ENCODE measurements at places on chromosomes 4 and X.

- no peak for DNase-seq
These were observed 85.9 kb downstream of the REPS2 start for GRCh38 chrX:17032351-17032750.

- no peak for DNase-seq
These were observed 597.2 kb downstream of the INPP4B start for GRCh38 chr4:142248946-142249345.

DNA sequence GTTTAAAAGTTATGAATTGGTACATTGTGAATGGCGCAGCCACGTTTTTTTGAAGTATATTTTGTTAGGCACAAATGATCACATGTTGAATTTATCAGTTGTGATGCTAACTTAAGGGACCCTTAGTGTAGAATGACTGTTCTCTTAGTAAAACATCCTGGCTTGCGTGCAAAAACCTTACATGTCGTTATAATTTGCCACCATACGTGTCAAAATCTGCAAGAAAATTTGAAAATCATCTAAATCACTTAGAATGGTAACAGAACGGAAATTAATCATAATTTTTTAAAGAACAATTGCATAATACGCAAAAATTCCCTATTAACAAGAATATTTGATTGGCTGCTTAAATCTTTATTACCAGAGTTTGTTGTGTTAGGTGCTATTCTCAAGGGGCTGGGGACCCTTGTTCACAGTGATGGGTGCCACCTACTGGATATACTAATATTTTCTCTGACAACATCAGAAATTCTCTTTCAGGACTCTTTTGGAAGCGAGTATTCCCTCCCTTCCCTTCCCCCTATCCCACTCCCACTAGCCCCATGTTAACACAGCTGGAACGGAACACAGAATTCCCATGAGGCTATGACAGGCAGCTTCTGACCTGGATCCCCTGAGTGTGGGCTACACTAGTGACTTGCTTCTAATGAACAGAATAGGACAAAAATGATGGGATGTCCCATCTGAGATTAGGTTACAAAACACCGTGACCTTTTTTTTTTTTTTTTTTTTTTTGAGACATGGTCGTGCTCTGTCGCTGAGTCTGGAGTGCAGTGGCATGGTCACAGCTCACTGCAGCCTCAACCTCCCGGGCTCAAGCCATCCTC lies 71.8 kb downstream of the SUPT20HL2 start:
- peak; percentile 6 for DNase-seq

GRCh38 chr4:140996766-140997165 lies 136.5 kb downstream of the RNF150 start:
- no peak for DNase-seq

DNA sequence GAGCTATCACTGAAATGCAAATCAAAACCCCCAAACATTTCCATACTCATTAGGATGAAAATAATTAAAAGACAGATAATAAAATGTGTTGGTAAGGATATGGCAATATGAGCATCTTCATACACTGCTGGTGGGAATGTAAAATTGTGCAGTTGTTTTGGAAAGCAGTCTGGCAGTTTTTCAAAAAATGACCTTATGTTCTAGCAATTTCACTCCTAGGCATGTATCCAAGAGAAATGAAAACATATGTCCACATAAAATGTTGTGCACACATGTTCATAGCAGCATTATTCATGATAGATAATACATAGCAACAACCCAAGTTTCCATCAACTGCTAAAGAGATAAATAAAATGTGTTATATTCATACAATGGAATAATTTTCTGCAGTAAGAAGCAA lies 14.8 kb upstream of the GPRASP2 start:
- no peak for DNase-seq

GRCh38 chrX:15405846-15406245 lies 21.6 kb upstream of the VEGFD start:
- no peak for DNase-seq

DNA sequence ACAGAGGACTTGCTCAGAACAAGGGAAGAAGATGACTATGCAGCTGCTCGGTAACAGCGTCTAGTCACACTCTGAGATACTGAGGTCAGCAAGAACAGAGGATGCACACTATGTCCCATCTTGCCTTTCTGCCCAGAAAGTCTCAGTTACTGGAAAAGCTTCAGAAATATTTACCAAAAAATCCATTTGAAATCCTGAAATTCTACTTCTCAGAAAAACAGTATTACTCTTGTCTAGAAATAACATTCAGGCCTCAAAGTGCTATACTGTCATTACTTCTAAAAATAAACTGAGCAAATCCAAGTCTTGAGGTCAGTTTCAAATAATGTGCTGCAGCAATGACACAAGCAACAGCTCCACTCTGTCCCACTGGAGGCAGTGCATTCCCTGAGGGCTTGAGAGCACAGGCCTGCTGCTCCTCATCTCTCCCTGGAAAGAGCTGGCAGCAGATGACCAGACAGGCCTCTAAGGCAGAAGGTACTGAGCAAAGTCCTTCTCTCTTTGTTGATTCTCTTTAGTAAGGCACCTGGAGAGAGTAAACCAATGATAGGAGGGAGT lies 76.9 kb downstream of the CAMK2D start:
- peak; percentile 52 for DNase-seq

DNA sequence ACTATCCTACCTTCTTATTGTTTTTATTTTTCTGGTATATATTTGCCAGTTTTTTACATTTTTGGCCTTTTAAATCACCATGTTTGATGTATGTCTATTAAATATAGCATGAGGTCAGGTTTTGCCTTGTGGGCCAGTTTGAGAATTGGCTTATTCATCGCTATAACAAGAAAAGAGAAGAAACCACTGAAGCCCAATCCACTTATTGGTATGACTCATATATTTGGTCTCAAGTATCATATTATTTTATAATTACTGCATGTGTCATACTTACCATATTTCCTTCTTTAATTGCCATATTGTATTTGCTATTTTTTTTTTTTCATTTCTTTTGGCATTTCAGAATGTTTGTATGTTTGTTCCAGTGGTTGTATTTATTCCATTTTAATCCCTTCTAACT lies 99.3 kb downstream of the IRF2 start:
- no peak for DNase-seq

GRCh38 chr4:9899306-9900055 lies 118.0 kb downstream of the DRD5 start:
- no peak for DNase-seq

GRCh38 chr4:133968174-133968573 lies 233.4 kb downstream of the PABPC4L start:
- no peak for DNase-seq

DNA sequence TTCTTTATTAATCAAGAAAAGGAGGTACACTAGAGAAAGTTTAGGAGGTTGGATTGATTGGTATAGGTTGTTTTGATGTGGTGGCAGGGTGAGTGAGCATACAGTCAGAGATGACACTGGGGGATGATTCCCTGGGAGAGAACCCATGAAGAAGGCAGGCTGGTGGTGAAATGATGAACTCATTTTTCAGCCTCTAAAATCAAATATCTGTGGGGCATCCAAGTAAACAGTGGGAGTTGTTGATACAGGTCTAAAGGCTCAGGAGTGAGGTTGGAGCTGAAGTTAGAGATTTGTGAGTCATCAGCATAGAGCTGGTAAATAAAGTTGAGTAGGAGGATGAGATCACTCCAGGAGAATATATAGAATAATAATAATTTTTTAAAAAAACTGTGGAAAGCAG lies 10.0 kb upstream of the AP1S2 start:
- DNase-seq, result no peak

- no peak for DNase-seq
These were observed 23.8 kb downstream of the CDKL5 start for GRCh38 chrX:18449236-18449635.

DNA sequence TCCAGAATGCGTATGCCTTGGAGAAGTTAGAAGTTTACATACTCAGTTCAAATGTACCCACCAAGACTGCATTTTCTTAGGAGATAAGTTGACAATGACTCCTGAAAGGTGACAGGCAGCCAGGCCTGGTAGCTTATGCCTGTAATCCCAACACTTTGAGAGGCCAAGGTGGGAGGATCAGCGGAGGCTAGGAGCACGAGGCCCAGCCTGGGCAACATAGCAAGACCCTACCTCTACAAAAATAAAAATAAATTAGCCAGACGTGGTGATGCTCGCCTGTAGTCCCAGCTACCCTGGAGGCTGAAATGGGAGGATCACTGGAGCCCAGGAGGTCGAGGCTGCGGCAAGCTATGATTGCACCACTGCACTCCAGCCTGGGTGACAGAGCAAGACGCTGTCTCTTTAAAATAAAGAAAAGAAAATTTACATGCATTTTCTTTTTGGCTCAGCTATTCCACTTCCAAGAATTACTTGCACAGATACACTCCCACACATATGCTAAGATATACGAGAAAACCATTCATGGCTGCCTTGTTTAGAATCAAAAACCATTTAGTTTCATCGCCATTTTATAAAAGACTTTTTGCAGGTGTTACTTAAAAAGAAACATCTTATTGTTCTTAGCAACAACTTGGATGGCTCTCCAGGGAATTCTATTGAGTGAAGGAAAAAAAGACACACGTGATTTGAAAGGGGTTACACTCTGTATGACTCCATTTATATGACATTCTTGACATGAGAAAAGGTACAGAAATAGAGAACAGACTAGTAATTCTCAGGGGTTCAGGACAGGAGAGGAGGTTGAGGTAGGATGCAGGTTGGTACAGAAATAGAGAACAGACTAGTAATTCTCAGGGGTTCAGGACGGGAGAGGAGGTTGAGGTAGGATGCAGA lies 66.3 kb downstream of the DHRSX start:
- DNase-seq, result no peak

GRCh38 chr4:75036046-75036830 lies 103.3 kb downstream of the PARM1 start:
- no peak for DNase-seq

GRCh38 chrX:119008110-119008744 lies 33.8 kb downstream of the LONRF3 start:
- DNase-seq, result peak; percentile 32

DNA sequence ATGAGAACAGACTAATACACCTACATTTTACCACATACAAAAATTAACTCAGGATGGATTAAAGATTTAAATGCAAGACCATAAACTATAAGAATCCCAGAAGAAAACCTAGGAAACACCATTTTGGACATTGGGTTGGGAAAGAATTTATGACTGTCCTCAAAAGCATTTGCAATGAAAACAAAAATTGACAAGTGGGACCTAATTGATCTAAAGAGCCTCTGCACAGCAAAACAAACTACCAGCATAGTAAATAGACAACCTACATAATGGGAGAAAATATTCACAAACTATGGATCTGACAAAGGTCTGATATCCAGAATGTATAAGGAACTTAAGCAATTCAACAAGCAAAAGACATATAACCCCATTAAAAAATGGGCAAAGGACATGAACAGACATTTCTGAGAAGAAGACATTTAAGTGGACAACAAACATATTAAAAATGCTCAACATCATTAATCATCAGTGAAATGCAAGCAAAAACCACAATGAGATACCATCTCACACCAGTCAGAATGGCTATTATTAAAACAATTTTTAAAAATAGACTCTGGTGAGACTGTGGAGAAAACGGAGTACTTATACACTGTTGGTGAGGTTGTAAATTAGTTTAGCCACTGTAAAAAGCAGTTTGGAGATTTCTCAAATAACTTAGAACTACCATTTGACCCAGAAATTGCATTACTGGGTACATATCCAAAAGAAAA lies 221.7 kb upstream of the DIPK2B start:
- DNase-seq, result no peak

DNA sequence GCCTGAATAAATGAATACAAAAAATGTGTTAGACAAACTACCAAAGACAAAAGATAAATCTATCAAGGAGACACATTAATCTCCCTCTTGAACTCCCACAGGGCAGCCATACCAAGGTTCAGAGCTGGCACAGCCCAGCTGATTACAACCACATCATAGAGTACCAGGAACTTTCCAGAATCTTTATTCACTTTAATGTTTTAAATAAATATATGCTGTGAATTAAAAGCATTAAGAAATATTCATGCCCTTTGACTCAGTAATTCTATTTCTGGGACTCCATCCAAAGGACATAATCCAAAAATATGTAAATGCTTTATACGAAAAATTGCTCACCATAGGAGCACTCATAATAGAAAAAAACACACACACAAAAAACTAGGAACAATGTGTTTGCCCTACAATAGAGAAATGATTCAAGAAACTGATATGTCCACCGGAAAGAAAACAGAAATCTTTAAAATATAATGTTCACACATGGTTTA lies 126.0 kb downstream of the LDB2 start:
- no peak for DNase-seq

DNA sequence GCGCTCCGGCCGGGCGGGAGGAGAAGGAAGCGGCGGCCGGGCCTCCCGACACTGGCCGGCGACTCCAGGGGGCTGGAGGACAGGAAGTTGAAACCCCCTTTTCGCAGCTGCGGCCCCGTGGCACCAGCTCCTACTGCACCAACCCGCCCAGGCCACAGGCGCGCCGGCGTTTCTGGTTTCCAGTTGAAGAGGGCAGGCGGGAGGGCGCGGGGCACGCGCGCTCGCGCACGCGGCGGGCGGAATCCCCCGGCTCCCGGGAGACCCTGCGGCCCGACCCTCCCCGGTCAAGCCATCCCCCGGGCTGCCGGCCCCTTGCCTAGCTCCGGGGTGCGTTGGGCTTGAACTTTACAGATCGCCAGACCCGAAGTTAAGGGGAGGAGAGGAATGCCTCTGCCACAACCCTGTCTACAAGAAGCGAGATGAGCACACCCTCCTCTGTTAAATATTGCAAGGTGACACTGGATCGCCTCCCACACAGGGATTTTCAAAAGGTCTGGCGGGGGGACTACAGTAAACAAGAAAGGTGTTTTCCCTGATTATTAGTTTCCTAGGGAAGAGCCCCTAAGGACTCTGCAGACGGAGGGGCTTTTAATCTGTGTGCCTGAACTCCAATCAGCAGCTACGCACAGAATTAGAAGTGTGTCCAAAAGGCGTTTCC lies 1.4 kb downstream of the ELOVL6 start:
- peak; percentile 61 for DNase-seq

- DNase-seq, result no peak
These were observed 39.5 kb downstream of the ZFYVE28 start for GRCh38 chr4:2378898-2379297.

GRCh38 chr4:173735585-173735984 lies 205.6 kb upstream of the HAND2 start:
- no peak for DNase-seq

DNA sequence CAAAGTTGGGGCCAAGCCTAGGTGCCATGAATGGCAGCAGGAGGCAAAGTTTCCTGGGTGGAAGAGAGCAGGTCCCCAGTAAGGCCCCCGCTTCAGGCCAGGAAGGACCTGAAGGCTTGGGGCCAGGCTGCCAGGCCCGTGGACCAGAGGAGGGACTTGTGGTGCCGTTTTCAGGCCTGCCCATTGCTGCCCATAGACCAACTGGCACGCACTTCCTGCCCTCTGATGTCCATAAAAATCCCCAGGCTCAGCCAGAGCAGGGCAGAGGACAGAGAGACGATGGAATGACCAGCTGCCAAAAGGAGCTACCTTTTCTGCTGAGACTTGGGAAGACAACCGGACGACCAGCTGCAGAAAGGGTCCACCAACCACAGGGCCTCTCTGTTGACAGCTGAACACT lies 1205.5 kb downstream of the ARAP2 start:
- DNase-seq, result no peak

GRCh38 chr4:77089866-77090265 lies 14.1 kb upstream of the CCNI start:
- no peak for DNase-seq

- DNase-seq, result no peak
These were observed 45.8 kb downstream of the DCLK2 start for GRCh38 chr4:150123796-150124677.

Data from stimulated activated CD4-positive, alpha-beta T cell treated with anti-CD3 and anti-CD28 coated beads, Interleukin-4, amount 100 ng/mL, for 24 hours (primary cell).